ENCODE measurements at places on chromosomes 7 and 10.
A peak's percentile ranks its signal among the peaks of the same experiment; 100 is the strongest.

DNA sequence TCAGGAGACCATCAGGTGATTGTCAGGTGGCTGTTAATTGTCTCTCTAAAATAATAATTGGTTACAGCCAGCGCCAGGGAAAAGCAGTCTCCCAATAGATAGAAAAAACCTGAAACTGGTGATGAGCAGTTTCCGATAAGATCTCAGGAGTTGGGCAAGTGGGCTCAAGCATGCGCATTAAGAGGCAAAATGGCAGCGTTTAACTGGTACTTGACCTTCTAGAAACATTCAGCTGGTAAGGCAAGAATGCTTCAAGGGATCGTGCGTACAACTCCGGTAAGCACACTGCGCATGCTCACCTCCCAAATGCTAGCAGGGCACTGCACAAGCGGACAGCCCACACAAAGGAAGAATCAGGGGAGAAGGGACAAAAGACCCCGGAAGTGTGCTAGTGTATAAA is 48.5 kb downstream of the BLNK start:
- no peak for DNase-seq

GRCh38 chr7:23742051-23742450 is 32.0 kb downstream of the STK31 start:
- DNase-seq = no peak

DNA sequence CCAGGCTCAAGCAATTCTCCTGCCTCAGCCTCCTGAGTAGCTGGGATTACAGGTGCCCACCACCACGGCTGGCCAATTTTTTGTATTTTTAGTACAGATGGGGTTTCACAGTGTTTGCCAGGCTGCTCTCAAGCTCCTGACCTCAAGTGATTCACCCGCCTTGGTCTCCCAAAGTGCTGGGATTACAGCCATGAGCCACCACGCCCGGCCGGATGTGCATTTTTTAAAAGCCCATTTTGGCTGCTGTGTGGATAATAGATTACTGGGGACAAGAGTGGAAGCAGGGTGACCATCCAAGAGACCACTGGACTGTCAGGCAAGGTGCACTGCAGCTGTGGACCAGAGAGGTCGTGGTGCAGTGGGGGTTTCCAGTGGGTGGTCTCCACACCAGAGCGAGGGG is 21.4 kb downstream of the HKDC1 start:
- no peak for DNase-seq

DNA sequence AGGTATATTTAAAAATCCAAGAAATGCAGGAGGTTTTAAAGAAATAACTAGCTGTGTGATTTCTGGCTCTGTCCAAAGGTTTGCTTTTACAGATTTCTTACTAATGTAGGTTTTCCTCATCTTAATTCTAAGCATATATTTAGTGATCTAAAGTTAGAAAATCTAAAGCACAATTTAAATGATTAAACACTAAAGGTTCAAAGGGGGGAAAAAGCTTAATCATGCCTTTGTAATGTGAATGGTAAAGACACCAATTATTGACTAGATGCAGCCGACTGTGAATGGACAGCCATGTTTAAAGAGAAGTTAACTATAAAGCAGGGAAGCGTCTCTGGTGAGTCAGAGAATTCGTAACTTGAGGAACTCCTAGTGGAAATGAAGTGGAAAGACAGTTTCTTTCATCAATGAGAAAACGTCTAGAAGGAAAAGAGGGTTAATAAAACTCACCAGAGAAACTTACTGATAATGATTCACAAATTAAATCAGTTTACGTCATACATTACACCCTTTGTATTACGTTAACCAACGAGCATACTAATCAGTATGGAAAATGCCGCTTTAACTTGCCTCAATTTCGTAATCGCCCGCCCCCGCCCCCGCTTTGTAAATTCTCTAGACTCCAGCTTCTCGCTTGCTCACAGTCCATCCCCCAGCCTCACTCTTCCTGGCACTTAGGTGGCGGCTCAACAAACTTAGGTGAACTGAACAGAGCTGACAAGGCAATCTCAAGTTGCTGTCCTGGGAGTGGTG is 1.1 kb upstream of the HBP1 start:
- DNase-seq = peak; percentile 77

DNA sequence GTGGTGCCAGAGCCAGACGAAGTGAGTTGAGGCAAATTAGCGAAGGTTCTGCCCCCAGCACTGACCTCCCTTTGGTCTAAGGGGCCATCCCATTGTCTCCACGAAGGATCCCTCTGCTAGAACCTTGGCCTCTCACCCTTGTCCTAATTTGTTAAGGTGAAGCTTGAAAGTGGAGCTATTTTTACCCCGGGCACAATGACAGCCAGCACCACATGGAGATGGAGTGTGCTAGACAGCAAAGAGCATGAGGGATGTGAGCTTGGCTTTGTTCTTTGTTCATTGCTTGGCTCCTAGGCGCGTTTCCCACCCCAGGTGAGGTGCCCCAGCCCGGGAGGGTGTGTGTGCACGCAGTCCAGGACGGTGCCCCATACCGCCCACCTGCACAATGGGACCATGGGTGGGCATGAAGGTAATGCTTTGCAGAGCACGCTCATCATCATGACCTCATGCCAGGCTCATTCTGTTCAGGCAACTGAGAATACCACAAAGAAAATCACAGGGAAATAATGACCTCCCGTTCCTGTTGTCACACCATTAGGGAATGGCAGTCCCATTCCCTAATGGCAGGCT is 361.0 kb upstream of the FZD8 start:
- DNase-seq = no peak

Data from trophoblast cell (in vitro differentiated cells and primary cell).